Right renal cortex interstitium (tissue), 3 donors: ENCODE measurements at places on chromosomes 3 and 15.

DNA sequence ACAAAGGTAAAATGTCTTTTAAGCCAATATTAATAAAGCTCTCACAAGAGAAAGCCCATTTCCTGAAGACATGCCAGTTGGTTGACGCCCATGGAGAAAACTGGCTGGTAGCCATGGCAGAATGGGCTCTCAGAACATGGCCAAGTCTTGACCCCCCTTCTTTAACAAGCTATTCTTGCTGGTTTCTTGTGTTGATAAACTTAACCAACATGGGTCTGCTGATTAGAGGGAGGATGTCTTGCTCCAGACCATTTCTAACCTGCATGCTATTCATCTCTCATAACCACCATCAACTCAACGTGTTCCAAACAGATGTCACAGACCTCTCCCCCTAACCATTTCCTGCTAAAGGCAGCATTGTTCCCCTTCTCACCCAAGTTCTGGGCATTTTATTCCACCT lies 25.7 kb downstream of the NTRK3 start:
- no peak for DNase-seq

DNA sequence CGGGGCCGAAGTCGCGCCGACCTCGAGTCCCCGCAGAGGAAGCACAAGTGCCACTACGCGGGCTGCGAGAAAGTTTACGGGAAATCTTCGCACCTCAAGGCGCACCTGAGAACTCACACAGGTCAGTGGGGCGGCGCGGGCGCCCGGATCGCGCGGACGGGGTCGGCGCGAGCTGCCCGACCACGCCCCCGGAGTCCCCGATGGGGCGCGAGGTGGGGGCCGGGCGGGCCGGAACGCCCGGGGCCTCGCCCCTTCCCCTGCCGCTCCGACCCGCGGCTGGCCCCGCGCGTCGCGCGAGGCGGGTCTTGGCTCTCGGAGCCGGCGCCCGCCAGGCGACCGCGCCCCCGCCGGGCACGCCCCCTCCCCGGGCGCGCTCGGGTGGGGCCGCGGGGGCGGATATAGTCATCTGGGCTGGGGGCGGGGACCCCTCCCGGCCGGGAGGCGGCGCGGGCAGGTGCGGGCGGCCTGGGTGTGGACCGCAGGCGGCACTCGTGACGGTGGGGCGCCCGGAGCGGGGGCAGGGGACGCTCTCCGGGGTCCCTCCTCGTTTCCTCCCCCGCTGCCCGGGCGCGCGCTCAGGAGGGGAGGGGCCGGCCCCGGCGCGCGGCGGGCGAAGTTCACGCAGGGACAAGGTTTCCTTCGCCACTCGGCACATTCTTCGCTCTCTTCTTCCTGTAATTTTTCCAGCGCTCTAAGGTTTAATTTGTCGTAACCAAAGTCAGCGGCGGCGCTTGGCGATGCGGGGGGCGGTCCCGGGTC lies 1.2 kb downstream of the KLF13 start:
- DNase-seq, result no peak

- DNase-seq, result no peak
Observed at GRCh38 chr3:102447272-102447671, 12.5 kb downstream of the ZPLD1 start.

- no peak for DNase-seq
Observed at GRCh38 chr3:158763421-158763820, 31.2 kb upstream of the RARRES1 start.

DNA sequence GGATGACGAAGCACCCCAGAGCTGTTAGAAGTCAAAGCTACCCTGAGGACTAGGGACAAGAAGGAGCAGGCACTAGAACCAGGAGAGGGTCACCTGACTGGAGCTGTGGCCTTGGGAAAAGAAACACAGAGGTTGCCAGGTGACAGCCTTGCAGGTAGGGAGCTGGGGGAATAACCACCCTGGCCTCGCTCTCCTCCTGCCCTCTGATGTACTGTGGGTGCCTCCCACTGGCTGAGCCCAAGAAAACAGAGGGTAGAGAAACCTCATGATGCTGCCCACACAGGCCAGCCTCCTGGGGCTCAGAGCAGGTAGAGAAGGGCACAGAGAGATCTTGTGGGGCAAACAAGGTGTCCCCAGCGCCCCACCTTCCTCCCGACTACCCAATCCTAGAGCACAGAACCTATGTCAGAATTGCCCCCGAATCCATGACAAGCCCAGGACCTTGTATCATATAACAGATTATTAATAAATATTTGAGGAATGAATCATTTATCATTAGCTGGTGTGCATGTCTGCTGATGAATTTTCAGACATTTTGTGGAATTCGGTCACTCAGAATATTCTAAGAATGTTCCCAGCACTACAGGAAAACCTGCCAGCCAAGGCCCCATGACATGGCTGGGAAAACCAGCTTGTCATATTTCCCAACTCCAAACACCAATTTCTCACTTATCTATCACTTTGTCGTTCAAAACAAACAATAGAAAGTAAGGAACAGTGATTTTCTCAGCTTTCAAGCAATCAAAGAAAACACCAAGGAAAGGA lies 59.8 kb upstream of the MEX3B start:
- no peak for DNase-seq

DNA sequence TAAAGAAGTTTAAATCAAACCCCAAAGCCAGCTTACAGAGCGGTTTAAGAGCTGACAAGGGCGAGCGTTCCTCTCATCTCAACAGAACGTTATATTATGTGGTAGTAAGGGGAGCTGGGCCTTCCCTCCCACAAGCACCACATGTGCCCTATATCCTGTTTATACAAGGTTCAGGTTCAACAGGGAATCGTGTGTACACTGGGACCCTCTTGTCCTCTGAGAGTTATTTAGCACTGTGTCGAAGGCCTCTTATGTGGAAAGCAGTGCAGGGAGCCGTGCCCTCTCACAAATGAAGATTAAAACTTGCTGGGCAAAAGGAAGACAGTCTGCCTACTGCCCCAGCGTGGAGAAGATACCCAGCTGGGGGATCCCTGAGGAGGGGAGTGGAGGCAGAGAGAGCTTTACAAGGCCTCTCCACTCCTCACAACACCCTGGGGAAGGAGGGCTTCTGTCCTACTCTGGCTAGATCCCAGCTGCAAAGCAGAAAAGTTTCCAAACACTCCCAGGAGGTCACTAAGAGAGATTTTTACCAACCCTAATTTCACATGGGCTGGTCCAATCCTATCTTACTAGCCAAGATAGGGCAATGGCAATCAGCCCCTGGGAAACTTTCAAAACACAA lies 2.9 kb downstream of the TLE3 start:
- no peak for DNase-seq
